SJSA1 (cell line): ENCODE measurements at places on chromosomes 6 and 20. TPM values are rescaled to one million over a fixed set of nuclear protein-coding genes. Genes with fewer than 3 reads are reported as not detected.

- DNase-seq = no peak
Measured at GRCh38 chr6:69974193-69974592, 107.8 kb downstream of the COL19A1 start.

GRCh38 chr6:16553531-16553930 is 207.7 kb downstream of the ATXN1 start:
- DNase-seq = no peak

DNA sequence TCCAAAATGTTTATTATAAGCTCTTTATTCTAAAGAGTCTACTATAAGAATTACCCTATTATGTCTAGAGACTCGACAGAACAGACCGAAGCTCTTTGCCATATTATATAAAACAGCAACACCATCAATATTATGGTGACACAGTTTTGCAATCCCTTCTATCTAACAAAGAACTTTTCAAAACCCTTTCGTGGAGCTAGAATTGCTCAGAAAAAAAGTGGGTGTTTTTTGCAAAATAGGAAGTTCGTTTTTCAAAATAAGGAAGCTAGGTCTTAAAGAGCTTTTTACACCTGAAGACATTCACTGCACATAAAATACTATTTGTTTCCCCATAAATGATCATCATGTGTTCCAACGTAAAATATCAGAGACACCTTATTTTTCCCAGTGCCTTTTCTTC is 240.0 kb downstream of the FOXC1 start:
- no peak for DNase-seq

The FAM209A gene
- not detected in 2 replicates for total RNA-seq

The DOK5 gene
- 0.63 and 4.0 TPM in 2 replicates for total RNA-seq
